ENCODE measurements at places on chromosomes 5 and 9.

GRCh38 chr5:31300501-31300900, 107.0 kb downstream of the CDH6 start:
- DNase-seq, result peak; percentile 12

- peak; percentile 6 for DNase-seq
Observed at GRCh38 chr9:109640580-109641371, 139.2 kb upstream of the PALM2AKAP2 start.

DNA sequence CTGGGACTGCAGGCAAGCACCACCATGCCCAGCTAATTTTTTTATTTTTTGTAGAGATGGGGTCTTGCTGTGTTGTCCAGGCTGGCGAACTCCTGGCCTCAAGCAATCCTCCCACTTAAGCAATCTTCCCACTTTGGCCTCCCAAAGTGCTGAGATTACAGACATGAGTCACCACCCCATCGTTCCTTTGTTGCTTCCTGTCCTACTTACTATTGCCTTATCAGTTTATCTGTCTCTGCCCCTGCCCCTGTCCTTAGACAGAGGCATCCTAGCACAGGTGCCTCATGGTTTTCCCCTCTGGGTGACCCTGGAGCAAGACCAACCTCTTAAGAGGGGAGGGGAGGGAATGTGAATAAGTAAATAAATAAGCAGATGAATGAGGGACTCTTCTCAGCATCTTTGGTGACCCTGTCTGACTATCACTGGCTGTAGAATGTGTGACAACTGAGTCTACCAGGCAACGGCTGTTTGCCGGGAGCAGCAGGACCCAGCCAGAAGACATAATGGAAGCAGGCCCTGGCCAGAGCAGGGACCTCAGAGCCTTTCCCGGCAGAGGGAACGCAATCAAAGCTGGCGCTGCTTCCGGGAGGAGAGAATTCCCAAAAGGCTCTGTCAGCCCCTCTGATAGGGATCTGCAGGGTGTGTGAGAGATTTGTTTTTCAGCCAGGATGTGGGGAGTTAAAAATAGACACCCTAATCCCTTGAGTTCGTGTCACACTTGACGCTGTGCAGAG, 43.8 kb upstream of the DAB2IP start:
- peak; percentile 54 for DNase-seq

DNA sequence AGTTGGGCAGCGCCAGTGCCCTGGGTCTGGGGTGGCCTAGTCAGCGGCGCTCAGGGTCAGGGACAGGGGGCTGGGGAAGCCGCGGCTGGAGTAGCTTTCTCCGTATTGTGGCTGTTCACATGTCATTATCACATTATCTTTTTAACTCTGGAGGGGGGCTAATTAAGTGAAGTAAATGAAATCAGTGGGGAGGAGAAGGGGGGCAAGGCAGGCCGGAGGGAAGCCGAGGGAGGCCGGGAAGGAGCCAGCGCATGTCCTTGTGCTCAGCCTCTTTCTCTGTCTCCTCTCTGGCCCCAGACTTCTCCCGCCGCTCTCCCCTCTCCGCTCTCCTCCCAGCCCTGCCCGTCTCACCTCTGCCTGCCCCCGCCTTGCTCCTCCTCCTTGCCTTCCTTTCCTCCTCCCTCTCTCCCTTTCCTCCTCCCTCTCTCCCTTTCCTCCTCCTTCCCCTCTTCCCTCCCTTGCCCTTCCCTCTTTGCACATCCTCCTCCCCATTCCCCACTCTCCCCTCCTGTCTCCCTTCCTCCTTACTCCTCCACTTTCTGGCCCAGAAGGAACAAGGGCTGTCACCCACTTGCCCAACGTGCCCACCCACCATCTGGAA, 38.7 kb downstream of the ASS1 start:
- DNase-seq, result no peak

- no peak for DNase-seq
Observed at GRCh38 chr9:113220467-113221002, 542 bp downstream of the FKBP15 start.

DNA sequence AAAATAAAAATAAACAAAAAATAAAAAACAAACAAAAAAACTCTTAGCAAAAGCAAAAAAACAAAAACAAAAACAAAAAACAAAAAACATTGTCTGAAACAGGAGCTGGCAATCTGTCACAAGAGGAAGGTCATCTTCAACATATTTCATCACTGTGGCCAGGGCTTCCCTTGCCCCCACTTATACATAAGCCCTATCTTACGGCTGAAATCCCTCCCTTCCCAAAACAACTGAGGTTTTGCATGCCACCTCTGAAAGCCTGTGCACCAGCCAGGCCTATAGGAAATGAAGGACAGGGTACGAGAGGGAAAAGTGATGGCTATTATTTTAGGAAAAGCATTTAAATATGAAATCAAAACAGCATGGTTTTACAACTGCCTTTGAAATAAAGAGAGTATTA, 10.8 kb downstream of the MTMR12 start:
- no peak for DNase-seq

- DNase-seq, result peak; percentile 30
Observed at GRCh38 chr5:131514316-131515283, 120.4 kb downstream of the RAPGEF6 start.

- DNase-seq, result no peak
Observed at GRCh38 chr5:171433982-171434676, 14.7 kb downstream of the FGF18 start.

DNA sequence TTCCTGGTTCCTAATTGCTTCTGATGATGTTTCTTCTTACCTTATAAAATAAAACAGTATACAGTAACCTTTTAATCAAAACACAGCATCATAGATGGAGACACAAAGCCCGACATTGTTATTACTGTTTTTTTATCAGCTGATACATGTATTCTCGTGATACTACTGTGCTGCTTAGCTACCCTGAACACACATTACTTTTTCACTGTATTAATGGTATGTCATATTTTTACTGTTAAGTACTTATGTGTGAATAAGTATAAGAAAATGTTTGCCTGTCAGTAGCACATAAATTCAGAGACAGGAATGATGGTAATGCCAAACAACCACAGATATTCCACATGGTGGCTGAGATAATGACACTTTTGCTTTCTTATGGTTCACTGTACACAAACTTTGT, 68.7 kb downstream of the RAB24 start:
- DNase-seq, result no peak

Data from fibroblast of the aortic adventitia (primary cell).